ENCODE measurements at places on chromosomes 4 and X.

DNA sequence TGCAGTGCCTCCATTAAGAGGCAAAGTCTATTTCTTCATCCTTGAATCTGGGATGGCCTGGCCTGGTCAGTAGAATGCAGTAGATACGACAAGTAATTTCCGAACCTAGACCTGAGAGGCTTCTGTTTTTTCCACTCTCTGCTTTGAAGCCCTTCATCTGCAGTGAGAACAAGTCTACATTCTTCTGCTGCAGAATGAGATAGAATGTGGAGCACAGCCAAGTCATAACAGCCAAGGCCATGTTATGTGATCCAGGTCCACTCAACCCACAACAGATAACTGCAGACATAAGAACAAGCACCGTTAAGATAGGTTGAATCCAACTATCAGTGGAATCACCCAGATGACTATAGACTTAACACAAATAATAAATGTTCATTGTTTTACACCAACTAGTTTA, 1297.7 kb downstream of the C4orf33 start:
- DNase-seq, result no peak

DNA sequence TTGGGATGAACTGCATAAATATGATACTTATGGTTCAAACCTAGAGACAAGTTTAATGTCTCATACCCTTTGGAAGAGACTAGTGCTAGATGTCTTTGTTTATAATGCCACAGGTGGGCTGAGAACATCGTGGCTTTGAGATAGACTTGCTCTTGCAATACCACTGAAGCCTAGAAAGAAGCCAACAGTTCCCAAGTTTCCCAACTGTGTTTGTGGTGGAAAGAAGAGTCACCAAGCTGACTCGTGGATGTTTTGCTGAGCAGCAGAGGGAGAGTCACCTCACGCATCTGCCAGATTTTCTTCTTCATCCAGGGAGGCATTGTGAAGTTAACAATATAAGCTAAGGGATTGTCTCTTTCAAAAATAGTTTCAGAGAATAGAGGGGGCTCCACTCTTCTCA, 1076.2 kb downstream of the C4orf33 start:
- no peak for DNase-seq

DNA sequence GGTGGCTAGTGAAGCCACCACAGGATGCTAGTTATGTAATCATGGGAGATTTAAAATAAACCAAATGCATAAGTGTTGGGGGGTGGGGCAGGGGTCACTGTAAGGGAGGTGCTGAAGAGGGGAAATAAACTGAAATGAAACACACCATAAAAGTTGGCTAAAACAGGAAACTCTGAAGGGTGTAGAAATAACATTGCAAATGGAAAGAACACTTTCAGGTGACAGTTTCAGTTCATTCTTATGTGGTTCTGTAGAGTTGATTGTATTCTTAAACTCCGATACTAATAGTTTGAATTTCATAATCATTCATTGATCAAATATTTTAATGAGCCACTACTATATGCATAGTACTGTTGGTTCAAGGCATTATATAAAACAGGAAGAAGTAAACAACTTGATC, 80.1 kb downstream of the HDAC8 start:
- no peak for DNase-seq

DNA sequence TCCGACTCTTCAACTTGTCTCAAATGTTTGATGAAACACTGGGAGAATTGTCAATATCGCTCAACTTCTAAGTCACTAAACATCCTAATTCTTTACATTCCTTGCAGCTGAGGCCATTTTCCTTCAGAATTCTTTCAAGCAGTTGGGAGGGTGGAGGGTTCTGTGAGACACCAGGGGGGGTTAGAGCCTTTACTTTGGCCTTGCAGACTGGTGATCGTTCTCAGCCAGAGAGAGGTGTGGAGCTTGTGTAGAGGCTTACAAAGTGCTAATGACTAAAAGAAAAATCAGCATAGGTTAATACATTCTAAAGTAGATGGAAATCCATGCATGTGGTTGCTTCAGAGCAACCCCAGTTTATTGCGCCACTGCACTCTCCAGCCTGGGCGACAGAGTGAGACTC, 21.3 kb upstream of the SOX3 start:
- DNase-seq, result no peak

DNA sequence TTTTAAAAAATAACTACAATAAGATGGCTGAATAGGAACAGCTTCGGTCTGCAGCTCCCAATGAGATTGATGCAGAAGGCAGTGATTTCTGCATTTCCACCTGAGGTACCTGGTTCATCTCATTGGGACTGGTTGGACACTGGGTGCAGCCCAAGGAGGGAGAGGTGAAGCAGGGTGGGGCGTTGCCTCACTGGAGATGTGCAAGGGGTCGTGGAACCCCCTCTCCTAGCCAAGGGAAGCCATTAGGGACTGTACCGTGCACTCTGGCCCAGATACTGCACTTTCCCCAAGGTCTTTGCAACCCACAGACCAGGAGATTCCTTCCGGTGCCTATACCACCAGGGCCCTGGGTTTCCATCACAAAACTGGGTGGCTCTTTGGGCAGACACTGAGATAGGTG, 640.1 kb downstream of the IQCM start:
- DNase-seq, result no peak

DNA sequence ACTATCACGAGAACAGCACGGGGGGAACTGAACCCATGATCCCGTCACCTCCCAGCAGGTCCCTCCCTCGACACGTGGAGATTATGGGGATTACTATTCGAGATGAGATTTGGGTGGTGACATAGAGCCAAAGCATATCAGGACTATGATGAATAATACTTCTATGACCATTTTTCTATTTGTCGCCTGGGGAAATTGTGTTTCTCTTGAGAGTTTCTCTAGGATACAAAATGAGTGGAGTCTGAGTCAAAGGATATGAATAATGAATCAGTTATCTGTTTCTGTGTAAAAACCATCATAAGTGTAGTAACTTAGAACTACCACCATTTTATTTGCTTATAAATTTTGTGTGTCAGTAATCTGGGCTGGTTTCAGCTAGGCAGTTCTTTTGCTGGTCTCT, 533.0 kb upstream of the ARX start:
- DNase-seq, result no peak

DNA sequence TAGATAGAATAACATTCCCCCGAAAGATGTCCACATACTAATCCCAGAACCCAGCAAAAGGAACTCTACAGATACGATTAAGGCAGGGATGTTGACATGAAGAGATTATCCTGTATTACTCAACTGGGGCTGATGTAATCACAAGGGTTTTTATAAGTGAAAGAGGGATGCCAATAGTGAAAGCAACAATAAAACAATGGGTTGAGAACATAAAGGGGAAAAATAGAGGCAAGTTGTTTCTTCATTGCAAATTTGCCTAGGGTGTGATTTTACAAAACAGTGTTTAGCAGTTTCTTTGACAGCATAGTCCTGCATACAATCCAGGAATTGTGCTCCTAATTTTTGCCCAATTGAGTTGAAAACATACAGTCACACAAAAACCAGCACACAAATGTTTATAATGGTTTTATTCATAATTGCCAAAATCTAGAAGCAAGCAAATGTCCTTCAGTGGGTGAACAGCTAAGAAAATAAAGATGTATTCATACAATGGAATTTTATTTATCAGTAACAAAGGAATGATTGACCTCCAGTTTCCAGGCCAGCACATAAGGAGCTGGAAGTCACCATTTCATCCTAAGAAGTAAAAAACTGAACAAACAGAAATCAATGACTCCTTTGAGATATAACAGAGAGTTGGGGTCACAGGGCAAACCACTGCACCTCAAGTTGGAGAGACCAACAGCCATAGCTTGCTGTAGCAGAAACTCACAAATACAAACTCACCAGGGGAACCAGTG, 107.2 kb downstream of the CENPC start:
- no peak for DNase-seq

DNA sequence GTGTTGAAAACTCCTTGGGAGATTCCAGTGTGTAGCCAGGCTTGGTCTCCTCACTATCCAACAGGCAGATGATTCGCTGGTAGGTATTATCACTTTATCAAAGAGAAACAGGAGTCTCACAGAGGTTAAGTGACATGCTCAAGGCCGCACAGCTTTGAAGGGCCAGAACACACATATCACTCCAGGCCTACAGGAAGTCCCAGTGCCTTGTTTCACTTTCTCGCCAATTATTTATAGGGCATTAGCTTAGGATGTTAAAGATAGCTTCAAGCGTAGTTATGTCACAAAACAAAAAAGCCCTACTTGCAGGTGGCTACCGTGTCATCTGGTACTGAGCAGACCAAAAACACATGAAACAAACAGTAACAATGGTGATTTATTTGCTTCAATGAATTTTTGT, 13.2 kb downstream of the ATP8A1 start:
- no peak for DNase-seq

GRCh38 chr4:74304095-74304625, 4.1 kb upstream of the EPGN start:
- DNase-seq, result no peak

DNA sequence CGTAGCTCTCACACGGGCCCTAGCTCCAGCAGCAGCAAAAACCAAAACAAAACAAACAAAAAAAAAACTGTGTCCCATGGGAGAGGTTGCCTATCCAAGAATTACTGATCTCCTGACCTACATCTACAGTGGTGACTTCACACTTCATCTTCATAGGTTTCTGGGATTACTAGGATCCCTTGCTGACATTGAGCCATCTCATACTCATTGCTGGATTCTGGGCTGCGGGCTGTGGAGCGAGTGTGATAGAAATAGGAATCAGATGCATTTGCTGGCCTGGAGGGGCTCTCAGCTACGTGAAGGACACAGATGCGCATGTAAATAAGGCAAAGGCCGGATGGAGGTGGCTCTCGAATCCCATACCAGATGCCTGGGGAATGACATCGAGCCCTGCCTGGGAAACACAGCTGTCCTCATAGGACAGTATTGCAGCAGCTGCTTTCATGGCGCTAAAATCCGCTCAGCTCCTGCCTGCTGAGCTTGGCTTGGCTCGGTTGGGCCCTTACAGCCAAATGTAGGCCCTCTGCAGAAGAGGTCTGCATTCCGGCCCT, 41.7 kb downstream of the CNGA2 start:
- no peak for DNase-seq

DNA sequence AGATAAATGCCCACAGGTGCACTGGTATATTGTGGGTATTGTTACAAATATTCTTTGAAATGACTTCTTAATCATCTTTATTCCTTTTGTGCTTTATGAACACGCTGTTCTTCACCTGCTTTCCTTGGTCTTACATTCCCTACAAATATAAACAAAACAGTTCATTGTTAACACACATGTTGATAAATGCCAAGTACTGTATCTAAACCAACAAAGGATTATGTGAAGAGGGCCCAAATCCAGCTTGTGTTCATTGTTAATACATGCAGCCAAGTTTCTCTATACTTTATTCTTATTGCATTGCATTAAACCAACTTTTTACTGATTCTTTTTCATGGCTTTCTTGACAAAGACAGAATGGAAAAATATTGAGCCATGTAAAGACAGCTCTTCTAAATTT, 42.8 kb downstream of the AREG start:
- DNase-seq, result no peak

GRCh38 chrX:114976292-114976691, 41.1 kb downstream of the IL13RA2 start:
- DNase-seq, result no peak

- DNase-seq, result no peak
Measured at GRCh38 chr4:4427886-4428285, 41.0 kb downstream of the NSG1 start.

DNA sequence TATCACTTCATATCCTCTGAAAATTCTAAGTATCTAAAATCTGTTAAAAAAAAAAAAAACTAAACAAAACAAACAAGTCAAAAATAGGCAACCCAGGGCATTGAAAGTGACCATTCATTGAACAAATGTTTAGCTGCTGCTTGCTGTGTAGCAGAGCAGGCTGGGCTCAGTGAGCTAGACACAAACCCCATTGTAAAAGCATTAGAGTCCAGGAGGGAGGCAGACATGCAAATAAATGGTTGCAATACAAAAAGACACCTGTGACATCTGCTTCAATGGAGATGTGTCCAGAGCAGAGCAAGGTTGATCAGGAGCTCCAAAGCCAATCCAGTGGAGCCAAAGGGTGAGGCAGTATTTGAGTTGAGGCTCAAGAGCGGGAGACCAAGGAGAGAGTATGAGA, 267.3 kb upstream of the GATB start:
- DNase-seq, result no peak

DNA sequence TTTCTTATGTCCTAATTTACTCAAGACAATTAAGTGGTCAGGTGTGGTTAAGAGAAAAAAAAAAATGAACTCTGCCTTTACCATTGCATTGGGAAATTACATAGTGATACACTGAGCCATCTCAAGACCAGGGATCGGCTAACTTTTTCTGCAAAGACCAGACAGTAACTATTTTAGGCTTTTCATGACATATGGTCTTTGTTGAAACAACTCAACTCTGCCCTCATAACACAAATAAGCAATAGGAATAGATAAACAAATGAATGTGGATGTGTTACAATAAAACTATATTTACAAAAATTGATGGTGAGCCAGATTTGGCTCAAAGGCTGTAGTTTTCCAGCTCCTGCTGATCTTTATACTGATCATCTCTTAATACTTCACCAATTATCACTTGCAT, 632.6 kb upstream of the INTU start:
- DNase-seq, result no peak

- DNase-seq, result no peak
Measured at GRCh38 chr4:80255329-80256095, 11.0 kb upstream of the FGF5 start.

DNA sequence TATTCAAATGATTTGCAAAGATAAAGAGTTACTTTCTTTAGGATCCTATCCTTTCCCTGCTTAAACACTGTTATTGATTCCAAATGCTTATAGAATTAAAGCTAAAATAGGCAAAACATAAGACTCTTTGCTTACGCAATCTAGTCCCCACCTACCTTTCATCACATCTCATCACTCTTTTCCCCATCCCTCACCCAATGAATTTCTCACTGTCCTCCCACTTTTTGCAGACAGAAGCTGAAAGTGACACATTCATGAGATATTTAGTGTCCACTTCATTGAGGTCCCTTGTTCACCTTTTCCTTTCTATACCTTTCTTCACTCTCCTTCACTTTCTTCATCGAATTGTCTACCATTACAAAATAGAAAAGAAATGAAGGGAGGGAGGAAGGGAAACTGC, 424 bp downstream of the SATL1 start:
- DNase-seq, result no peak

DNA sequence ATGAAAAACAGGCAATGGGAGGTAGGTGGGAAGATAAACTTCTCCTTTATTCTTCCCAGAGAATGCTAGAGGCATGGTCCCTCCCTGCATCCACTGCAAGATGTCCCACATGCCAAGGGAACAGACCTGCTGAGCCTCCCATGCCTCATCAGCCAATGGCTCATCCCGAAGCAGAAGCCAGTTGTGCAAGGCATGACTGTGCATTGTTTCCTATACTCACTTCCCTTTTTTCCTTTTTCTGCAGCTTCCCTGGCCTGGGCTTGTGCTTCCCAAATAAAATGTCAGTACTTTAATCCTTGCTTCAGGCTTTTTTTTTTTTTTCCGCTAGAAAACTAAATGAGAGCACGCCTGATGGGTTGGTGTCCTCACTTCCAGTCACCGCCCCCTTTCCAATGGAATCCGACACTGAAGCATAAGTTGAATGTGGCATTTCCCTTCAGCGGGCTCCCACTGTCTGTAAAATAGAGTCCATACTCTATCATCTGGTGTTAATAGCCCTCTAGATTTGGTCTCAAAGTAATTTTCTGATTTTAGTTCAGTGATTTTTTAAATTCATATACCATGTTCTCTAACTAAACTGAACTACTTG, 239.0 kb upstream of the JADE1 start:
- DNase-seq, result no peak

GRCh38 chrX:151938172-151938571, 25.5 kb downstream of the MAGEA4 start:
- DNase-seq, result no peak
